ENCODE measurements at places on chromosomes 13 and 19. TPM values are rescaled to one million over a fixed set of nuclear protein-coding genes. Genes with fewer than 3 reads are reported as not detected.

Gene PROZ
- not detected for total RNA-seq

Gene PDE4A
- total RNA-seq = 9.4 TPM

Gene FXYD7
- 0.62 TPM for total RNA-seq

Gene CGB3
- not detected for total RNA-seq

Gene FGF9
- 1.5 TPM for total RNA-seq

Gene PCDH8
- not detected for total RNA-seq

Gene NAPSA
- 1.1 TPM for total RNA-seq
